ENCODE measurements at places on chromosomes 1 and 21.

DNA sequence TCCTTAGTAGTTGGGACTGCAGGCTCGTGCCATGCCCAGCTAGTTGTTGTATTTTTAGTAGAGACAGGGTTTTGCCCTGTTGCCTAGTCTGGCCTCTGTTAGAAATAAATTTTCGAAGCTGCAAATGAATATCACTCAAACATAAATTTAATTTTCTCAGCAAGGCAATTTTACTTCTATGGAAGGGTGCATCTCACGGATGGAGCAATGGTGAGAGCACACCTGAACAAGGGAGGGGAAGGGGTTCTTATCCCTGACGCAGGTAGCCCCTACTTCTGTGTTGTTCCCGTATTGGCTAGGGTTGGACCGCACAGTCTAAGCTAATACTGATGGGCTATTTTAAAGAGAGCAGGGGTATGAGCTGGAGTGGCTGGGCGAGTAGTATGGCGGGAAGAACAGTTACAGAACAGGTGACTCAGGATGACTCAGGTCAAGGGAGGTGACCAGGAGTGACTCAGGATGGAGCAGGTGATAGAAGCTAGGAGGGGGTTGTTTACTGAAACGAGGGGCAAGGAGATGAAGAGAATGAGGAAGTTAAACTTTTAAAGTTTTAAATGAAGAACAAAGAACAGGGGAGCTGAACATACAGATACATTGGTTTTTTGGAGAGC is 7.5 kb downstream of the MDM4 start:
- peak; percentile 26 for DNase-seq

DNA sequence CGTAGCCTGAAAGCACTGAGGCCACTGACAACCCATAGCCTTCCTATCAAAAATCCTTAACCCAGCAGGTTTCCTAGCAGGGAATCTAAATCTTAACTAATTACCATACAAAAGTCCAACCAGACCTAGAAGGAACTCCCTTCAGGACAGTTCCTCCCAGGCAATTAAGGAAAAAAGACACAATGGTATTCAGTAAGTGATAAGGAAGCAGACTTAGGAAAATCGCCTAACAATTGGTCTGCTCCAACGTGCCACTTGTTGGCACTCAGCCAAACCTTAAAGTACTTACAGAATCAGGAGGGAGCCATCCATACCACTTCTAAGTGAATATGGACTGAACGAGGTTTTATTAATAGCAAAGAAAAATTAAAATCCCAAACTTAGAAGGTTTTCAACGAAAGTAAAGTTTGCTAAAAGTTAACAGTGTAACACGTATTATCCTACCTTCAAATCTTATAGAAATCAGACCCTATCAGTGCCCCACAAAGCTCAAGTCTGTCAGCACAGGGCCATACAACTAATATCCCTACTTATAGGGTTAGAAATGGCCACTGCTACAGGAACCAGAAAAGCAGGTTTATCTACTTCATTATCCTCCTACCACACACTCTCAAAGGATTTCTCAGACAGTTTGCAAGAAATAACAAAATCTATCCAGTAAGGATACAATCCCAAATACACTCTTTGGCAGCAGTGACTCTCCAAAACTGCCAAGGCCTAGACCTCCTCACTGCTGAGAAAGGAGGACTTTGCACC is 29.0 kb downstream of the SPATA6 start:
- no peak for DNase-seq

- peak; percentile 56 for DNase-seq
These were observed 71.4 kb downstream of the USP1 start for GRCh38 chr1:62508187-62508758.

DNA sequence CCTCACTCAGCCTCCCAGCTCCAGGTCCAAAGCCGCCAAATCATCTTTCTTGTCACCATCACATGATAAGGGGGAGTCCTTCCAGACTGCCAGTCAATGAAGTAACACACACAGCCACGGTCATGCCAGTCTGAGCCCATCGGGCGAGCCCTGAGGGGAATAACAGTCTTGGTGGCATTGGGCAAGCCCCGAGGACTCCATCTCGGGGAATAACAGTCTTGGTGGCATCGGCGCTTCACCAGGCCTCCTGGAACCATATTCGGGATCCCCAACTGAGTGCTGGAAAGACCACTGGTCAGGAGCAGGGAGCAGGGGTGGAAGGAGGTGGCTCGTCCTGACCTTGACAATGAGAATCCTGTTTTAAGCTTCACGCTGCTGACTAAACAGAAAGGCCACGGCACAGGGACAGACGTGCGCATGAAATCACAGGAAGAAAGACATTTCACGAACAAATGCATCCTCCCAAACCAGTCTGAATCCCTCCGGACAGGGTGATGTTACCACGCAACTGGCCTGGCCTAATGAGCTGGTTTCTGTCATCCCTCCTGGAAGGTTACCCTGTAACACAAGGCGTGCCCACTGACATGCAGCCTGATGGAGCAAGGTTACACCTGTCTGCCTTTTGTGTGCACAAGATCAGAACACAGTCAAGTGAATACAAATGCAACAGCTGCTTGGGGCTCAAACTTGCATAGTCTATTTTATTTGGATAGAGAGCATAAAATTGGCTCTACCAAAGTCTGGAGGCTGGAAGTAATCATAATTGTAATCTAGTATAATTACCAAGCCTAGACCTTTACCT is 517.4 kb downstream of the KIF26B start:
- no peak for DNase-seq

DNA sequence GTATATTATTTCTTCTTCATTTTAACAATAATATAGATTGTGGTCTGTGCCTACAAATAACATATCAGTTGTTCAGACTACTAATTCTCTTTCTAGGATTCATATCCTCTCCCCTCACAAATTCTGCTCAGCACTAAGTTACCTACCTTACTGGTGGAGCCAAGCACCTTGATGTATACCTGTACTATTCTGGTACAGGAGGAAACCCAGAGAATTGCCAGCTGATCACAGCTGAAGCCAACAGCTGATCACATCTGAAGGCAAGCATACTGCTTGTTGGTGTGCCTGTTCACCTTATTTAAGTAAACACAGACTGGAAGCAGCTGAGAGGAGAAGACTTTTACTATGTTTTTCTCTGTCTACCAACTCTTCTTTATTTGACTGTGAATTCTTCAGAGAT is 101.8 kb downstream of the PBX1 start:
- DNase-seq, result no peak

GRCh38 chr1:12053752-12054548 is 9.2 kb upstream of the TNFRSF8 start:
- DNase-seq, result no peak

DNA sequence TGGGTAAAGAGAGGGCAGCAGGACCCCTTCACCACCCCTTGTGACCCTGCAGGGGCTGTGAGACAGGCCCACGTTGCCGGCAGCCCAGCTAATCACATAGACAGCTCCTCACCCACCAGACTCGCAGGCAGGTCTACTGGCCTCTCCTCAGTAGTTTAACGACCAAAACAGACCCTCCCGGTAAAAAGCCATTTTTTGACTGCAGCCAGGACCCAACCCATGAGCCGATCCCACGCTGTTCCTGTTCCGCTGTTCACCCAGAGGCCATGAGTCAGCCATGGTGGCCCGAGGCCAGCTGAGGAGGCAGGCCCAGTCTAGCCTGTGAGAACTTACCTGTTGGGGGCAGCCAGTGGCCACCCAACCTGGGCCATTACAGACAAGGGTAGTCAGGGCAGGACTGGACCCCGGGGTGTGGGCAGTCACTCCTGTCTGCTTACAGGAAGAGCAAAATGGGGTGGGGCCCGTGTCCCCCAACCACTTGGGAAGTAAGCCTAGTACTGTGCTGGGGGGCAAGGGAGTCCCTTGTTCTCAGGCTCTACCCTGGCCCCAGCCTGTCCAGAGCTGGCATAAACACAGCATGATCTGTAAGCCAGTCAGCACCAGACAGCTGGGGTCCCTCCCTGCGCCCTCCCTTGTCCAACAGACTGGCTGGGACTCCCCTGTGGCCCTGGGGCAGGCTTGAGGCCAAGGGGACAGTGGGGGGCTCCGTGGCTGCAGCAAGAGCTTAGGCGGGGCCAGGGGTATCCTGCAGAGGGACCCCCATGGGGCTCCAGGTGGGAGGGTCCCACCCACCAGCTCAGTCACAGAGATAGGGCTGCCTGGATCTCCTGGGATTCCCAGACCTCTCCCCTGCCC is 61.9 kb downstream of the WNT9A start:
- no peak for DNase-seq

GRCh38 chr1:2970311-2971071 is 50.8 kb upstream of the ACTRT2 start:
- DNase-seq, result no peak

DNA sequence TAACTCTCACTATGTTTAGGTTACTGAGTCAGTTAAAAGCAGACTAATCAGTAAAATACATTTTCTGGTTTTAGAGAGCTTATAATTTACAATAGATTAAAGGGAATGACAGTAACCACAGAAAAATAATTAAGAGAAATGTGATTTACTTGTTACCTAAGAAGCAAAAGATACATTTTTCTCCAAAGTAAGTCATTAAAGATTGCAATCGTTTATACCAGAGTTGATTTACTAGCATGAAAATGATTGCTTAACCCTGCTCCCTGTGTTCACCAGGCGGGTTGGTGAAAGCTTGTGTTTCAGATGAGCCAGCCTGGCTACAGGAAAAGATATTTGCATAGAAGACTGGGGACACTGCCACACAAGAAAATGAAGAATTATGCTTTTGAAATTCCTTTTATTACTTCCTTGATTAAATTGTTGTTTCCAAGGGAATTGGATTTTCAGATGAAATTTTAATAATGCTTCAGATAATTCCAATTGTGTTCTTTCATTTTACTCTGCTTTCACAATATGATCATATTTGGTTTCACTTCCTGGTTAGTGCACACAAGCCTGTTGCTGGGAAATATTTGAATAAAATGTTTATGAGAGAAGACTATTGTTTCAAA is 27.9 kb downstream of the LRRC8B start:
- peak; percentile 77 for DNase-seq

GRCh38 chr1:182278144-182279054 is 113.2 kb downstream of the GLUL start:
- DNase-seq, result no peak

- no peak for DNase-seq
These were observed 386.4 kb upstream of the CHRM3 start for GRCh38 chr1:238999944-239000343.

- DNase-seq, result peak; percentile 83
These were observed 81.1 kb downstream of the SIK1 start for GRCh38 chr21:43345746-43346409.

GRCh38 chr1:65630855-65631254 is 161.8 kb upstream of the PDE4B start:
- no peak for DNase-seq

GRCh38 chr1:208288495-208288894 is 44.3 kb upstream of the PLXNA2 start:
- DNase-seq, result no peak

DNA sequence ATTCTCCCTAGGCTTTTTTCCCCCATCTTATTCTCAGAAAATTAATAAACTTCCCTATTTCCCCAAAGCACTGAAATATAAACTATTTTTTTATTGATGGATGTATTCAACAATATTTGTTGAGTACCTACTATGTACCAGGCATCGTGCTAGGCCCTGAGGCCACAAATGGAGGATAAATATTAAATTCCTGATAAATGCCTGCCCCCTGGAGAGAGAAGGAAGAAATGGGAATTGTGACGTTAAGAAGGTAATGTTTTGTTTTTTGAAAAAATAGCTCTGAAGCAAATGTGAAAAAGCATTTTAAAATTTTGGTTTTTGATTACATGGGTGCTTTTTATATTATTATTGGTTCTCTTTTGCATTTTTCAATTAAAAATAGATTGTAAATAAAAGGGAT is 60.5 kb upstream of the DPT start:
- no peak for DNase-seq

GRCh38 chr1:29186707-29187106 is 5.0 kb upstream of the SRSF4 start:
- DNase-seq, result no peak

DNA sequence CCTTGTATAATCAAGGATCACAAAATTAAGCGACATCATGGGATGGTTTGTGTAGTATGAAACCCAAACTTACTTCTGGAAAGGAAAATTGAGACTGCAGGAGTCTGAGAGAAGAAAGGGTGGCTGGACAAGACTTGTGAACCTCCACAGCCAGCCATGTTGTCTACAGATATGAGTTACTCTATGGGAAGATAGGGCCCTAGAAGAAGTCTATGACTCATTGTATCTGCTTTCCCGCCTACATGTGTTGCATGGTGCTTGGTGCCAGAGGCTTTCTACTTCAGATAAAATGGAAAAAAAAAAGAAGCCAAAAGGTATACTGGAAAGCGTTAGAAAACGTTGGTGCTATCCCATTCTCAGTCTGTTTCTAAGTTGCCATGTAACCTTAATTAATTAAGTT is 18.7 kb upstream of the OR6N2 start:
- DNase-seq, result peak; percentile 31

DNA sequence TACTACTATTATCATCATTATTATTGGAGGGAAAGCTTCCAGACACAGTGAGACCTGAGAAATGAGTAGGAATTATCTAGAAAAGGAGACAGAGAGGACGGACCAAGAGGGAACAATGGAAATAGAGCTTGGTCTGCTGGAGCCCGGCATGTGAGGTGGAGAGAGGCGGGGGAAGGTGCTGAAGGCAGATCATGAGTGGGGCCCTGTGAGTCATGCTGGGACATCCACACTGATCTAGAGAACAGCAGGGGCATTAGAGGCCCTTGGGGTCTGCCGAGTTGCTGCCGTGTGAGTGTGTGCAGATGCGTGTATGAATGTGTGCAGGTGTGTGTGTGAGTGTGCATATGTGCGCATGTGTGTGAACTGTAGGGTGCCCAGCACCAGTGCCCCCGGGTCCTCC is 65.7 kb downstream of the TMCO4 start:
- DNase-seq, result no peak

DNA sequence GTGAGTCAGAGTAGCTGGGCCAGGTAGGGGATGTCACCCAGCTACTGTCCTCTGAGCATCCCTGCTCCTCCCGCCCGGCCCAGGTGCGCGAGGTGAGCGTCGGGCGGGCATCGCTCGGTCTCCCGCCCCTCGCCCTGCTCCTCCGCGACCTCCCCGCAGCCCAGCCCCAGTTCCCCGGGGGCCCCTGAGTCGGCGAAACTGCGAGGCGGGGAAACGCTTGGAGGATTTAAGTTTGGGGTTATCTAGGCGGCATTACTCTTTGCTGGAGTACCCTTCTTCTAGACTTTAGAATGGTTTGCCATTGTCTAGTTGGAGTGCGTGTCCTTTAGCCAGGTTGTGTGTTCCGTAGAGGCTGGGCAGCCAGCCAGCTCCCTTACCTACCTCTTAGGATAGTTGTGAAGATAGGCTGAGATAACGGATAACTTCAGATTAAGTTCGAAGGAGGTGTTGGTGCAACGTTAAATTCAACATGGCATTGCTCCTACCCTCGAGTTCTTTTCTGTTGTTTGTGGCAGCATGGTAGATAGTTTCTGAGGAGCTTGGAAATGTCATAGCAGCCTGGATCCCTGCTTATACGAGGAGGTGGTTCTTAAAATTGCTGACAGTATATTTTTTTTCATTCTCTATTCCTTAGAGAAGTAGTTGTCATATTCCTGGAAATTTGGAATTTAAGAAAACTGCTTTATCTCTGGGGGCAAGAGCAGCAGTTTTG is 697 bp downstream of the AGO3 start:
- peak; percentile 50 for DNase-seq

GRCh38 chr1:86410879-86411278 is 13.1 kb upstream of the CLCA2 start:
- DNase-seq, result no peak

GRCh38 chr1:41420860-41421259 is 59.6 kb downstream of the FOXO6 start:
- DNase-seq, result no peak
